Calu3 (cell line): ENCODE measurements at places on chromosomes 16 and 17. TPM values are rescaled to one million over a fixed set of nuclear protein-coding genes. Genes with fewer than 3 reads are reported as not detected.

DNA sequence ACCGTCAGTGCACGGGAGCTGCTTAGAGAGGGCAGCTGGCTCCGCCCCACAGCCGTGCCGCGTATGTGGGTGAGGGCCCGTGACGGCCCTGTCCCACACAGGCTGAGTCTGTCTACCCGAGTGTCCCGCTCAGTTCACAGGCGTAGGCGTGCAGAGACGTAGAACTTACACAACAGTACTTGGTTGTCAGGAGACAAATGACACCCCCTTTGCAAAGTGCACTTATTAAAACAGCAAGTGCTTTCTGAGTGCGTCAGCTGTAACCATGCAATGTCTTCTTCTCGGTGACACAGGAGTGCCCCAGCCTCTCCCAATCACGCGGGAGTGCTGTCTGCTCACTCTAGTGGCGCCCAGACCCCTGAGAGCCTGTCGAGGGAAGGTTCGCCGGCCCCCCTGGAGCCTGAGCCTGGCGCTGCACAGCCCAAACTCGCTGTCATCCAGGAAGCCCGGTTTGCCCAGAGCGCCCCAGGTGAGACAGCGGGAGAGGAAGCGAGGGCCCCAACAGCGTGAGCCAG, 64.2 kb downstream of the FOXK2 start:
- H3K4me3 ChIP-seq, result no peak overlapping the region
- peaks cover 73% of the 10 kb centered on the region for H3K36me3 ChIP-seq
- no peak for DNase-seq
- no peaks in the 10 kb centered on the region for H3K27me3 ChIP-seq
- no peaks in the 10 kb centered on the region for H3K4me1 ChIP-seq

Gene SULT1A4
- total RNA-seq, result 4.2 and 6.9 TPM in 2 replicates

Gene TAC4
- total RNA-seq, result not detected in 2 replicates

DNA sequence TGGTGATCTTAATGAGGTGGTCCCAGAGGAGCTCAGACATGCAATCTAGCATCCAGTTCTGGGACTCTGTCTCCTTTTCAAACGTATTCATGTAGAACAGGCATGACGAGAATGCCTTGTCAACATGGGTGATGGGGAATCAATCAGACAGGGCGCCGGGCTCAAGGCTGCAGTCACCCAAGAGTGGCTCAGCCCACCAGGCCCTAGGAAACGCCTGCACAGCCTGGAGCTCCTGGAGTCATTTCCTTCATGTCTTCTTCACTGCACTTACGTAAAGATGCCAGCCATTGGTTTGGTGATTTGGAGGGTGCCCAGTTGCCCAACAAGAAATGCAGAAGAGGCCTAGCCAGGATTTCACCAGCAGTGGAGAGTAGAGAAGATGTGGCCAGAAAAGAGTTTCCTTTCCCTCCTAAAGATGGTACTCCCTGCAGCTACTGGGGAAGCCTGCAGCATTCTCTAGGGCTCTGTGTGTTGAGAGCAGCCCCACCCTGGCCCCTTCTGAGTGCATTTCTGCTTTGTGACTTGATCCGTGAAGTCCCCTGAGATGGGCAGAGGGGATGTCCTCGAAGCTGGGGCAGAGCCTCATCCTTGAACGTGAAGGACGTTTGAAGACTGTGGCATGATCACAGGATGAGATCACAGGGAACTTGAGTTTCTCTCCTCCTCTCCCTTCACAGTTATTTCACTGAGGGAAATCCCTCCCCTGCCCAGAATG, 24.0 kb upstream of the STH start:
- no peak for DNase-seq
- H3K4me1 ChIP-seq, result no peaks in the 10 kb centered on the region
- H3K27ac ChIP-seq, result no peak overlapping the region
- no peaks in the 10 kb centered on the region for H3K36me3 ChIP-seq
- H3K27me3 ChIP-seq, result peaks cover 56% of the 10 kb centered on the region

GRCh38 chr16:89811321-89811720, 5.1 kb downstream of the FANCA start:
- H3K27me3 ChIP-seq, result no peaks in the 10 kb centered on the region
- H3K36me3 ChIP-seq, result peaks cover 73% of the 10 kb centered on the region
- H3K27ac ChIP-seq, result no peak overlapping the region
- peaks cover 9% of the 10 kb centered on the region for H3K4me1 ChIP-seq
- no peak overlapping the region for H3K4me3 ChIP-seq

- no peaks in the 10 kb centered on the region for H3K36me3 ChIP-seq
- no peaks in the 10 kb centered on the region for H3K4me1 ChIP-seq
- DNase-seq, result no peak
- H3K4me3 ChIP-seq, result no peak overlapping the region
- H3K27ac ChIP-seq, result no peak overlapping the region
These were observed 14.1 kb downstream of the TTYH2 start for GRCh38 chr17:74227271-74228080.

Gene OTOP2
- not detected in 2 replicates for total RNA-seq

GRCh38 chr16:72111657-72112451, 18.2 kb downstream of the DHX38 start:
- H3K4me1 ChIP-seq, result no peaks in the 10 kb centered on the region
- no peak overlapping the region for H3K27ac ChIP-seq
- no peak overlapping the region for H3K4me3 ChIP-seq
- DNase-seq, result no peak
- no peaks in the 10 kb centered on the region for H3K27me3 ChIP-seq

GRCh38 chr16:85279825-85280545, 167.7 kb upstream of the CIBAR2 start:
- no peaks in the 10 kb centered on the region for H3K36me3 ChIP-seq
- H3K27me3 ChIP-seq, result peaks cover 98% of the 10 kb centered on the region
- no peaks in the 10 kb centered on the region for H3K4me1 ChIP-seq
- DNase-seq, result no peak

DNA sequence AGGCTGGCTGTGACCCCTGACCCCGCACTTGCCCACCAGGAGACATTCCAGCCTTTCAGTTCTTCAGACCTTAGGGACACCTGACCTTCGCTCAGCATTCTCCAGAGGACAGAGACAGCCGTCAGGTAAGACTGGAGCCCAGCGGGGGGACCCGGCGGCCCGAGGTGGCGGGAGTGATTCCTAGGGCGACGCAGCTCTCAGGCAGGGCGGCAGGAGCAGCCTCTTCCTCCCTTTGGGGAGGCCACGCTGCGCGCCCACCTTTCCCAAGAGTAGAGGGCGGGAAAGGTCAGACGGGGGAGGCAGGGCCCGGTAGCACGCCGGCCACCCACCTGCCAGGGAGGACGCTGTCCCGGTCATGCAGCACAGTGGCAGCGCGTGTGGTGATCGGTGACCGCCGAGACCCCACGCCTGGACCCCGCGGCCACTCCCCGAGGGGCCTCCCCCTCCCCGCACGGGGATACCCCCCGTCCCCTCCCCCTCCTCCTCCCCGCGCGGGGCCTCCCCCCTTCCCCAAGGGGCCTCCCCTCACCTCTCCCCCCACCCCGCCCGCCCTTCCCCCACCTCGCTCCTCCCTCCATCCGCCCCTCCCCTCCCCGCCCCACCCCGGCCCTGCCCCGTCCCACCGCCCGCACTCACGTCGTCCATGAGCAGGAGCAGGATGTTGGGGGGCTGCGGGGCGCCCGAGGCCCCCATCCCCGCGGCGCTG, 472 bp downstream of the GALNS start:
- no peaks in the 10 kb centered on the region for H3K27me3 ChIP-seq
- peak overlapping the region; percentile 89 for H3K4me3 ChIP-seq
- H3K36me3 ChIP-seq, result peaks cover 23% of the 10 kb centered on the region
- DNase-seq, result peak; percentile 26
- H3K27ac ChIP-seq, result peak overlapping the region; percentile 97
- peaks cover 17% of the 10 kb centered on the region for H3K4me1 ChIP-seq

Gene PYY
- total RNA-seq, result not detected in 2 replicates

GRCh38 chr17:1904273-1905182, 74.7 kb downstream of the RPA1 start:
- no peaks in the 10 kb centered on the region for H3K36me3 ChIP-seq
- no peaks in the 10 kb centered on the region for H3K4me1 ChIP-seq
- H3K4me3 ChIP-seq, result no peak overlapping the region
- H3K27me3 ChIP-seq, result peaks cover 37% of the 10 kb centered on the region
- no peak for DNase-seq

GRCh38 chr16:71520550-71520949, 5.7 kb upstream of the CHST4 start:
- no peak for DNase-seq
- H3K27me3 ChIP-seq, result no peaks in the 10 kb centered on the region
- H3K36me3 ChIP-seq, result peaks cover 4% of the 10 kb centered on the region

Gene MC1R
- 16.9 and 17.4 TPM in 2 replicates for total RNA-seq

Gene PDE6G
- not detected in 2 replicates for total RNA-seq

- H3K36me3 ChIP-seq, result no peaks in the 10 kb centered on the region
- H3K4me1 ChIP-seq, result no peaks in the 10 kb centered on the region
- no peak for DNase-seq
- no peak overlapping the region for H3K4me3 ChIP-seq
- peaks cover 20% of the 10 kb centered on the region for H3K27me3 ChIP-seq
- no peak overlapping the region for H3K27ac ChIP-seq
These were observed 7.1 kb upstream of the PIEZO1 start for GRCh38 chr16:88792078-88792550.

- no peak for DNase-seq
- no peaks in the 10 kb centered on the region for H3K36me3 ChIP-seq
- no peak overlapping the region for H3K4me3 ChIP-seq
- H3K27ac ChIP-seq, result no peak overlapping the region
- no peaks in the 10 kb centered on the region for H3K27me3 ChIP-seq
- no peaks in the 10 kb centered on the region for H3K4me1 ChIP-seq
These were observed 562.7 kb upstream of the HSBP1 start for GRCh38 chr16:83245061-83245460.

Gene PRPF8
- total RNA-seq, result 182 and 206 TPM in 2 replicates

DNA sequence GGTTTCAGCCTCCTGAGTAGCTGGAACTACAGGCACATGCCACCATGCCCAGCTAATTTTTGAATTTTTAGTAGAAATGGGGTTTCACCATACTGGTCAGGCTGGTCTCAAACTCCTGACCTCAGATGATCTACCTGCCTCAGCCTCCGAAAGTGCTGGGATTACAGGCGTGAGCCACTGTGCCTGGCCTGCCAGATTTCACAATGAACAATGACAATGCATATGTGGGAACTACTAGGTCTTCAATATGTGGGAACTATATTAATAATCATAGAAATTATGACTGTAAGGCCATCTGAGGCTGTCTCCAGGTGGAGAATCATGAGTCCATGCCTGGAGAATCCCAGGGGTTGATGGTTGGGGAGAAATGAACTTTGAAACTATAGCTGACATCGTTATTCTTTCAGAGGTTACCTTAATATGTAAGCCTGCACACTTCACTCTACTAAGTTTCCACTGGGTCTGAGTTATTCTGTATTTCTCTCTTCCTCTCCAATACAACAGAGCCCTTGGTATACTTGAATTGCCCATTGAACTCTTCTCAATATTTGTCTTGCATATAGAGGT, 7.2 kb upstream of the DRC7 start:
- no peaks in the 10 kb centered on the region for H3K36me3 ChIP-seq
- peaks cover 59% of the 10 kb centered on the region for H3K27me3 ChIP-seq
- no peaks in the 10 kb centered on the region for H3K4me1 ChIP-seq
- no peak for DNase-seq
- H3K27ac ChIP-seq, result no peak overlapping the region
- H3K4me3 ChIP-seq, result no peak overlapping the region

- H3K4me3 ChIP-seq, result peak overlapping the region; percentile 94
- DNase-seq, result no peak
- H3K4me1 ChIP-seq, result peaks cover 20% of the 10 kb centered on the region
- no peaks in the 10 kb centered on the region for H3K27me3 ChIP-seq
- H3K27ac ChIP-seq, result no peak overlapping the region
These were observed 764 bp upstream of the SMURF2 start for GRCh38 chr17:64662774-64663367.
